ACHN (cell line): ENCODE measurements at places on chromosomes 7 and 10.

- no peak for DNase-seq
These were observed 88.3 kb downstream of the NKX6-2 start for GRCh38 chr10:132697578-132698200.

DNA sequence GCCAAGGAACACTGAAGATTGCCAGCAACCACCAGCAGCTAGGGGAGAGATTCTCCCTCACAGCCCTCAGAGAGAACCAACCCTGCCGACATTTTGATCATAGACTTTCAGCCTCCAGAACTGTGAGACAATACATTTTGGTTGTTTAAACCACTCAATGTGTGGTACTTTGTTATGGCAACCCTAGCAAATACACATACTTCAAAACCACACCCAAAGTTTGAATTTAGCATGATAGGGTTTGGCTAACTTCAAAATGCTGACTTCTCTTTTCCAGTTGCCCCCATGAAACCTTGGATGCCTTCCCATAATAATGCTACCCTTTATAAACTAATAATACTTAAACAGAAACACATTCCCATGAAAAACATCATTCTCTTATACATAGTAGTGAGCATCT, 149.8 kb downstream of the DGKI start:
- no peak for DNase-seq

DNA sequence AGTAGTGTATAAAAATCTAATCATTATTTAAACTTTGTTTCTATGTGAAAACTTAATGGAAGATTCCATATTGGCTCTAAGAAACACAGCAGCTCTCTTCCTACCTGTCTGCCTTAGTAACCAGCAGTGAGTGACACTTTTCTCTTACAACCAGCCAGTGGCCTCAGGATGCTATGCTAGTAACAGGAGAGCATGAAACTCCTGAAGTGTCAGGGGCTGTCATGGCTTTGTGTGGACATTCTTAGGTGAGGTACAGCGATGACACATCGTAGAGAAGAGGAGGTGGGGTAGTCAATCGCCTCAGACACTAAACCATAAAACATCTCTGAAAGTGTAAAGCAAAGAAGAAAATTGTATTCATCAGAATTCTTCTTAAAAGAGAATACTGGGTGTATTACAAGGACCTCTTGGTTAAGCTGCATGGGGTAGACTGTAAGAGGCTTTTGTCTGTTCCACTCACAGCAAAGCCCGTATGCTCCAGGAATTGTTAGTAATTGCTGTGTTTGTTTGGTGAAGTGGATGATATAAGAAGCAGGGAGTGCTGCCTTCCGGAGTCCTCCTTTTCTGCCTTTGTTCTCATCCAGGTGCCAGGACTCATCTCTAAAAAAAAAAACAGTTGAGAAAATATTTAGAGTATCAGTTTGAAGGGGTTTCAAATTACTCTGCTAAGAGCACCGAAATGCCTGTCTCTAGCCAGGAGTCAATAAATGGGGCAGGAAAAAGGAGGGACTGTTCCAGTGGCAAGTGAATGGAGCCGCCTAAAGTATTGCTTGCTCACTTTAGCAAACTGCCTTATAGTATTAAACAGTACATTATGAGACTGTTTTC, 518.8 kb downstream of the CNTNAP2 start:
- no peak for DNase-seq

DNA sequence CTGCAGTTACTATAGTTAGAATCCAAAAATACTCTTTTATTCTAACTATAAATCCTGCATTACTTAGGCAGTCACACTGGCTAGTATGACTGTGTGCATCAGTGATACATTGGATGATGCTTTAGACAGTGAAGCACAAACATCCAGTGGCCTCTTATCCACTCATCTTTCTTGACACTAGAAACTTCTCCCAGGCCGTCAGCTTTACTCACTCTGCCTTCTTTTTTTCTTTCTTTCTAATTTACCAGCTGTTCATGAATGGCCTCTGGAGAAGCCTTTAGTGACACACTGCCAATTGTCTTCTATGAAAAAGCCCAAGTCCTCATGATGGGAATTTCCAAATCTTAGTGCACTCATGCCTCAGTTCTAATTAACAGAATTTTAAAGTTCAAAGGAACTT, 26.2 kb upstream of the C10orf90 start:
- DNase-seq: no peak
